Panc1 (cell line): ENCODE measurements at places on chromosomes 1 and 21. TPM values are rescaled to one million over a fixed set of nuclear protein-coding genes. Genes with fewer than 3 reads are reported as not detected.

CITED4 gene
- total RNA-seq: 145 TPM

FCRL4 gene
- not detected for total RNA-seq

GALE gene
- 114 TPM for total RNA-seq

PGLYRP3 gene
- not detected for total RNA-seq

CD5L gene
- total RNA-seq: not detected

CFHR5 gene
- total RNA-seq: not detected

SPATC1L gene
- 0.26 TPM for total RNA-seq

PGM1 gene
- total RNA-seq: 77.2 TPM

NPPB gene
- total RNA-seq: not detected

IFNLR1 gene
- total RNA-seq: 1.0 TPM

ENTREP3 gene
- total RNA-seq: 94.7 TPM

CD247 gene
- total RNA-seq: 0.44 TPM

SELENBP1 gene
- total RNA-seq: 5.9 TPM

EFHD2 gene
- total RNA-seq: 90.8 TPM

SLAMF8 gene
- total RNA-seq: not detected

C1orf210 gene
- not detected for total RNA-seq

OR2T5 gene
- total RNA-seq: not detected

AK5 gene
- 3.0 TPM for total RNA-seq

ALPL gene
- total RNA-seq: 0.82 TPM

TCHH gene
- 0.28 TPM for total RNA-seq

ABCB10 gene
- 19.2 TPM for total RNA-seq

MAD2L2 gene
- total RNA-seq: 84.8 TPM

PDE9A gene
- total RNA-seq: 0.72 TPM

SLAMF1 gene
- not detected for total RNA-seq

LRRC8D gene
- 43.3 TPM for total RNA-seq

ADAM15 gene
- total RNA-seq: 41.7 TPM

FOXO6 gene
- total RNA-seq: 2.5 TPM

SAMD13 gene
- total RNA-seq: 2.2 TPM

B3GALT2 gene
- 0.08 TPM for total RNA-seq

GNG4 gene
- 1.1 TPM for total RNA-seq

PUSL1 gene
- total RNA-seq: 46.9 TPM

KPRP gene
- total RNA-seq: not detected

RNU1-3 gene
- total RNA-seq: 1,290 TPM

CAMK2N1 gene
- total RNA-seq: 4.4 TPM

TNFRSF1B gene
- total RNA-seq: 18.8 TPM

RAB25 gene
- not detected for total RNA-seq

ETV3L gene
- not detected for total RNA-seq

LRRC71 gene
- total RNA-seq: 0.77 TPM

NECTIN4 gene
- not detected for total RNA-seq

SFN gene
- total RNA-seq: 188 TPM

HPDL gene
- total RNA-seq: 1.9 TPM

SHE gene
- 0.03 TPM for total RNA-seq

CA14 gene
- total RNA-seq: not detected

SERTAD4 gene
- 0.31 TPM for total RNA-seq

TRIM46 gene
- total RNA-seq: 3.8 TPM
